ENCODE measurements at places on chromosomes 7 and 10.

- DNase-seq = no peak
Measured at GRCh38 chr7:96327429-96327828, 5.5 kb upstream of the SLC25A13 start.

- no peak for DNase-seq
Measured at GRCh38 chr10:112809736-112810135, 140.3 kb upstream of the TCF7L2 start.

DNA sequence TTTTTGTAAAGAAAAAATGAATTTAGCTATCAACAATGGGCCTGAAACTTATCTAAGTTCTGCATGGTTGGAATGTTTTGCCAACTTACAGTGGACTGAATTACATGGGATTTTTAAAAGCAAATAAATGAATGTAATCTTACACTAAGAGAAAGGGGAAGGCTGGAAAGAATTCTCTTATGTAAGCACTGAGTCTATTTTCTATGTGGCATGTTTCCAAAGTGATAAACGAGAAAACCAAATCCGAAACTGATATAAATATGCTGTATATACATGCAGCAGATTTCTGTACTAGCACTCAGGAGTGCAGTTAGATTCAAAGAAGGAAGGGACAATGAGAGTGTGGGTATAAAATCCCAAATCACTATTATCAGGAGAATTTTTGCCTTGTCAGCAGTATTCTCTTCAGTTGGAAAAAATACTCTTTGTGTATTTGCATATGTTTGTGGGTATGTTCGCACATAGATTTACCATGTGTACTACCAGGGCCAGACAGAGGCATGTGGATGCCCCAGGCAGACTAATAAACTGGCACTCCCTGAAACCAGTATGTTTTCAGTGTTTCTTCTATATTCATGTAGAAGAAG is 334.3 kb upstream of the SEMA3D start:
- no peak for DNase-seq

GRCh38 chr10:44973323-44974081 is 5.1 kb downstream of the DEPP1 start:
- DNase-seq = no peak

GRCh38 chr10:79608505-79609375 is 2.0 kb upstream of the SFTPA1 start:
- no peak for DNase-seq

DNA sequence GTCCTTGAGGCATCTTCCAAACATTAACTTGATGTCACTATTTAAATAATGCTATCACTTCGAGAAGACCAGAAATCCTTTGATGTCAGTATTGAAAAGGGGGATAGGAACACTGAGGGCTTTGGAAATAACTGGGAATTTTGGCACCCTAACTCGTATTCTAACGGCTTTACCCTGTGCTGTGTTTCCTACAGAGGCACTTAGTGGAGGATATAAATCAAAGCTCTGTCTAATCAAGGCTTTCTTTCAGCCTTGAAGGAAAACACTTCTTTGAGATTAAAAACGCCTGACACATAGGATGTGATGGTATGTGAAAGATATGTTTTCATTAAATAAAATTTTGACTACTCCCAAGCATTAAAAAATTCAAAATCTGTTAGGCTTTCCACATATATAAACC is 62.3 kb downstream of the CREB5 start:
- no peak for DNase-seq

DNA sequence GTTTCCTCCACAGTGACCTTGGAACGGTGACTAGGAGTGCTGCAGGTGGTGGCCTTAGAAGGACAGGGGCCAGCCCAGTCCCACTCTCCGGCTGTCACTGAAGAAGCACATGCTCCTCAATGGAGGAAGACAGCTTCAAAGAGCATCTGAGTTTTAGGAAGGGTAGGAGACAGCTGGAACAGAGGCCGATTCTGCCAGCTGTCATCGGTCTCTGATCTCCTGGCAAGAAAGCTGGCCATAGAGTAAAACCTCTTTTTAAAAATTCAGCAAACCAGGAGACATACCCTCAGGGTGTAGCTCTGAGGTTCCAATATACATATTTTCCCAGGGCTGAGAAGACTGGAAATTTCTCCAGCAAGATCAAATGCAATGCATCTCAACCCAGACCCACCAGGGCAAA is 55.9 kb downstream of the KCNMA1 start:
- DNase-seq = no peak

- no peak for DNase-seq
Measured at GRCh38 chr7:149050941-149051340, 22.6 kb upstream of the PDIA4 start.

DNA sequence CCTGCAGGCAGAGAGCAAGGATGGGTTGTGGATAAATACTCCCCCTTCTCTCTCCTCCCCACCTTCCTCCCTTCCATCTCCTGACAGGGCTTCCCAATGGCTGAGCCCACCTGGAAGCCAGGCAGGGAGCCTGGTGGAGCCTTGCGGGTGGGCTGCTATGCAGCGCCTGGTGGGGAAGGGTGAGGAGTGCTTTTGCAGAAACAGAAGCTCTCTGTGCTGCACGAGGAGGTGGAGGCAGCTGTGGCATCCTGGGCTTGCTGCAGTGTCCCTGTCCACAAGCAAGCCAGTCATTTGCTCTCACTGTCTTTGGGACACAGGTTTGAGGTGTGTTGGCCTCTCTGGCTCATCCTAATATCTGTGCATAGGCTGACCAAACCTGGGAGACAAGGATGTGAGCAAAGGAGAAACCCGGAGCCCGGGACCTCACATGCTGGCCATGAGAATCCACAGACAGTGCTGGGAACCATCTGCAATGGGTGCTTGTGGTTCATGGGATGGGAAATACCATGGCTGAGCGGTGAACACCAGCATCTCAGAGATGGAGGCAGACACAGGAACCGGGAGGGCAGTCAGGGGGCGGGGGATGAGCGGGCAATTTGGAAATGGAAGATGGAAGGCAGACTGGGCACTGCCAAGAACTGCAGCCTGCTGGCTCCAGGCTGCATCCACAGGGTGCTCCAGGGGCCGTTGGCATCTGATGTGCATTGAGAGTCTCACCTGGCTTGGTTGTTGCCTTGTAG is 364.2 kb downstream of the GLRX3 start:
- DNase-seq = no peak

GRCh38 chr7:38881947-38882684 is 26.9 kb downstream of the VPS41 start:
- no peak for DNase-seq

All from substantia nigra (tissue), 51 donors.